IMR-90 (cell line): ENCODE measurements at places on chromosomes 6 and 20.

- no peak for DNase-seq
Measured at GRCh38 chr6:125747589-125748405, 1.6 kb upstream of the HEY2 start.

GRCh38 chr6:6678185-6678671 is 89.7 kb downstream of the LY86 start:
- peak; percentile 69 for DNase-seq

- no peak for DNase-seq
Measured at GRCh38 chr6:70051197-70052124, 185.1 kb downstream of the COL19A1 start.

- no peak for DNase-seq
Measured at GRCh38 chr20:51526106-51526470, 16.4 kb downstream of the NFATC2 start.

GRCh38 chr6:134503585-134504281 is 185.8 kb upstream of the SGK1 start:
- no peak for DNase-seq

- no peak for DNase-seq
Measured at GRCh38 chr6:33428966-33429749, 9.3 kb downstream of the SYNGAP1 start.

DNA sequence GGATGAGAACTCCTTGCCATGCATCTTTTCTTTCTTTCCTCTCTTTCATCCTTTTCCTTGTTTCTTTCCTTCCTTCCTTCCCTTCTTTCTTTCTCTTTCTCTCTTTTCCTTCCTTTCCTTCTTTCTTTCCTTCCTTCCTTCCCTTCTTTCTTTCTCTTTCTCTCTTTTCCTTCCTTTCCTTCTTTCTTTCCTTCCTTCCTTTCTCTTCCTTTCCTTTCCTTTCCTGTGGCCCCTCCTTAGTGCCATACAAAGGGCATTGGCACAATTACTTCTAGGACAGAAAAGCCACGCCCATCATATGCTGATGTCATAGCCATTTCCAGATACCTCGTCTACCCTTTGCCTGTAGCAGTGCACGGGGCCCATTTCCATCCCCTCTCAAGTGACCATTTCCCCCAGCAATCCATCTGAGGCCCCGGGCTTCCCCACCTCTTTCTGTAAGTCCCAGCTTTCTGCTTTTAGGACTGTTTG is 2.2 kb upstream of the CENPB start:
- DNase-seq: no peak

DNA sequence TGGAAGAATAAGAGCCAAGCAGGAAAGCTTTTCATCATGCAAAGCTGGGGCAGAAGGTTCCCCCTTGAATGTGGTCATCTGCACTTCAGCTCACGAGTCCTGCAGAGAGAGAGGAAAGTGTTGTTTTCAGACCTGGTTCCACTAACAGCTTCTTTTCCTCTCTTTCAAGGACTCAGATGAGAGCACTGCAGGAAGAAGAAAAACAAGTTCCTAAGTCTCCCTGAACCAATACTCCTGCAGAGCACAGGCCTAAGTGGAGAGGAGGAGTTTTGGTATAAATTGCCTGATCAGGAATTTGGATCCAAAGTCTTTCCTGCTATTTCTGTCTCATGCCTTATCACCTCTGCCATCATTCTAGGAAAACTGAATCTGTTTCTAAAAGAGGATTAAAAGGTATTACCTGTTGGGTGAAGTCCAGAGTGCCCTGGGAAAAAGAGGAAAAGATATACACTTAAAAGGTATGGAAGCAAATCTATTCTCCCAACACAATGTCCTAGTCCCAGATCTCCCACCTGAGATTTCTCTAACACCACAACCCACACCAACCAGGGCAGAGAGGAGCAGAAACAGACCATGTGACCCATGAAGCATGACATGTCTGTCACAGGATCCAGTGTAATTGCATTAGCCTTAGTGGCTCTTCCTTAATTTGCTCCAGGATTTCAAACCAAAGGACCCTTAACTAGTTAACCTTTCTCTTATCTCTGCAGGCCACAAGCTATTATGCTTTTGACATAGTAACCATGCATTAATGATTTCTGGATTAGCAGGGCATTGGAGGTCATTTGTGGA is 12.2 kb downstream of the HLA-DRB5 start:
- DNase-seq: no peak

GRCh38 chr20:63894358-63895201 is at the start of gene DNAJC5:
Gene DNAJC5, plus strand, starts transcription at chr20:63895126. Its CDS starts 33,220 bp downstream, at chr20:63928346.
- DNase-seq: peak; percentile 87

DNA sequence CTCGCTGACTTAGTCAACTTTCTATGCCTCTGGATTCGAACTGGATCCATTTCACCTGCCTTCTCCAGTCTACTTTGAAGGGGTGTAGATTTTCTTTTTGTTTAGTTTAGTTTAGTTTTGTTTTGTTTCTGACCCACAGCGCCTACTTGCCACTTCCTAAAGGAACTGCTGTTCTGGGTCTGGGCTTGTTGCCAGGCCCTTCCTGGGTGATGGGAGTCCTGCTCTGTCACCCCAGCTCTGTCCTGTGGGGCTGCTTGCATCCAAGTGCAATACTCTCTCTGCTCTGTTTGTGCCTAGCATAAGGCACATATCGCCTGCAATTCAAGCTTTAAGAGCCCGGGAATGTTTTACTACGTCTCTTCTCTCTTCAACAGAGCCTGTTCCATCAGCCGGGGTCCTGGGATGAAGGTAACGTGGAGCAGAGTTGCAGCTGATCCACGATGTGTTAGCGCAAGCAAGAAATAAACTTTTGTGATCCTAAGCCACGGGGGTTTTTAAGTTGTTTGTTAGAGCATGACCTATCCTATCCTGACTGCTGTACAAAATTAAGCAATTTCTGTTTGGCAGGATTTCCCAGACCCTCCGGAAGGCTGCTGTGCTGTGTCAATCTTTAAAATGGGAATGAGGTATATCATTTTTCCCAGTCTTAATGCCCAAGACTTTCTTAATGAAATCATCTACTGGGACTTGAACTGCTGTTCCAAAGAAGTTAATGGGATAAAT is 30.9 kb upstream of the TAGAP start:
- DNase-seq: no peak
